Activated CD4-positive, CD25-positive, alpha-beta regulatory T cell treated with anti-CD3 and anti-CD28 coated beads, Interleukin-2, amount 50 U/mL, for 72 hours (primary cell): ENCODE measurements at places on chromosomes 2 and 18.

GRCh38 chr18:74063023-74063422 lies 84.6 kb downstream of the FBXO15 start:
- no peak for DNase-seq

DNA sequence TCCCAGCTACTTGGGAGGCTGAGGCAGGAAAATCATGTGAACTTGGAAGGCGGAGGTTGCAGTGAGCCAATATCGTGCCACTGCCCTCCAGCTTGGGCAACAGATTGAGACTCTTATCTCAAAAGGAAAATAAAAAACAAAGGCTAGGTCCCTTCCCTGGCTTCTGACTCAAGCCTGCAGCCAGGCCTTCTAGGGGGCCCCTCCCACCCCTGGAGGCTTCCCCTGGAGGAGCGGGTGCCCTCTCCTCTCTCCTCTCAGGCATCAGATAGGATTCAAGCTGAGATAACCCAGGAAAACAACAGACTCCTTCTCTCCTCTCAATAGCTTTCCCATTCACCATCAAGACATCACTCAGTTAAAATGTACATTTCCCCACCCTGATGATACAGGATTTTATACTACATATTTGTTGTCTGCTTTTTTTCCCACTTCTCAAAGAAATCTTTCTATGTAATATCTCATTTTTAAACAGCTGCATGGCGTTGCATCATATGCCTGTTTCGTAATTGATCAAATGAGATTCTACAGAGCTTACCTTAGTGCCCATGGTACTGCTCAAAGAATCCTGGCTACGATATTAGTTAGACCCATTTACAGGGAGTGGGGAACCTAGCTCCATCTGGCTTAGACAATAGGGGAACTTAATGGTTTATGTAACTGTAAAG lies 20.6 kb upstream of the C2orf72 start:
- no peak for DNase-seq

DNA sequence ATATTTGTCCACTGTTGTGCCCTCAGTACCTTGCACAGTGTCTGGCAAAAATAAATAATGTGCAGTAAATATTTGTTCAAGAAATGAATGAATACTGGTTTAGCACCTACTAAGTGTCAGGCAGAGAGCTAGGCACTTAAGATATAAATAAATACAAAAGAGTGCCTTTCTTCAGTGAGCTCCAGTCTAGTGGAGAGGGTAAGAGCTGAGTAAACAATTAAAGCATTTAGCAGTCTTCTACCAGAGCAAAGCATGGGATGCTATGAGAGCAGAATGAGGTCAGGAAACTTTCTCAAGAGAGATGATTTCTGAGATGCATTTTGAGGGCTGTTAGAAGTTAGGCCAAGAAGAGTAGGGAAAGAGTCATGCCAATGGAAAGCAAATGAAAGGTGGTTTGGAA lies 314.7 kb downstream of the DSC3 start:
- no peak for DNase-seq

- no peak for DNase-seq
Measured at GRCh38 chr2:48715042-48715899, 40.3 kb downstream of the LHCGR start.

GRCh38 chr18:31557446-31557845 lies 34.2 kb upstream of the TTR start:
- no peak for DNase-seq

- no peak for DNase-seq
Measured at GRCh38 chr2:219634171-219634940, 6.9 kb downstream of the SLC4A3 start.

GRCh38 chr2:144931960-144932359 lies 412.0 kb upstream of the ZEB2 start:
- no peak for DNase-seq

- no peak for DNase-seq
Measured at GRCh38 chr2:105394951-105395611, 3.8 kb downstream of the FHL2 start.

- no peak for DNase-seq
Measured at GRCh38 chr18:79634186-79634585, 45.4 kb upstream of the CTDP1 start.

DNA sequence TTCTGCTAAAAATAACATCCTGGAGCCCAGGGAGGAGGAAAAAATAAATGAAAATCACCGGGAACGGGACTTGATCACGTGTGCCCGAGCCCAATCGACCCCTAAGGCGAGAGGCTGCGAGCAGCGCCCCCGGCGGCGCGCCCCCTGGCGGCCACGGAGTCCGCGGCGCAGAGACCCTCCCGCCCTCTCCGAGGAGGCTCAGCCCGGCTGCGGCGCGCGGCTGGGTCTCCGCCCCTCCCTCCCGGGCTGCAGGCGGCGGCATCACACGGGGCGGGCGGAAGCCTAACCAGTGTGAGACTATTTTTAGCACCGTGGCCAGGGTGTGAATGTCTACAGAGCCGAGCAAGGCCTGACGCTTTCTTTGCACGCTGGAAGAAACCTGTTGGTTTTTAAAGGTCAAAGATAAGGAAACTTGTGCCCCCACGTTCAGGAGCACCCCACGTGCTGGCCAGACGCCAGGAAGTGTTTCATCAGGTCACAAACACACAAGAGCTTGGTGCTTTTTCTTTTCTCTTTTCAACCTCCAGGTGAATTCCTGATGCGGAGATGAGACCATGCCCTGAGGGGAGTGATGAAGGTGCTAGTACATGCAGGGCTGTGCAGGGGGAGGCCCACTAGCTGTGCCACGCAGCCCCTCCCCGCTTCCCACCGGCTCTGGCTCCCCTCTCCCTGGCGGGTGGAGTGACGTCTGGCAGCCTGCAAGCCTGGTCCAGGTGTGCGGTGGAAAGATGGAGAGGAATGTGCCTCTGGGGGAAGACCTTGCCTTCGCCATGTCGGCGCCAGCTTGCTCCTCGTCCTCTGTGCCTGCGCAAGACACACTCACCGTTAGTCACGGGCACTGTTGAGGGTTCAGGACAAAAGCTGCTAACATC lies 35.3 kb upstream of the DNMT3A start:
- DNase-seq, result peak; percentile 94

GRCh38 chr2:56030062-56030461 lies 106.5 kb upstream of the EFEMP1 start:
- DNase-seq, result no peak

- no peak for DNase-seq
Measured at GRCh38 chr2:113057117-113057516, 1.9 kb upstream of the IL36RN start.

GRCh38 chr2:3472966-3473365 lies 46.4 kb downstream of the ADI1 start:
- no peak for DNase-seq

DNA sequence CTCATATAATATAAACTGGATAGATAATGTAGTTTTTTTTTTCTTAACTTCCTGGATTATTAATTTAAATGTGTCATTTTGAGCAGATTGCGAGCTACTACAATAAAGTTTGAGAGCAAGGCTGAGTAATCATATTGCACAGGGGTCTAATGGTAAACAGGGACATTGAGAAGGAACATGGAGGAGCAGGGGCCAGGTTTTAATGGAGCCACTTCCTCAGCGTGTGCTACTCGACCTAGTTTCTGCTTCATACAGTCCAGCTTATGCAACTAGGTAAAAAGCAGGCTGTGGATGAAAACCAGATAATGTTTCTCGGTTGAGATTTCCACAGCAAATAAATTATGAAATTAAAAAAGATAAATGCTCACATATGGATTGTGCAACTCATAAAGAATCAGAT lies 1915.7 kb upstream of the CELF4 start:
- no peak for DNase-seq

DNA sequence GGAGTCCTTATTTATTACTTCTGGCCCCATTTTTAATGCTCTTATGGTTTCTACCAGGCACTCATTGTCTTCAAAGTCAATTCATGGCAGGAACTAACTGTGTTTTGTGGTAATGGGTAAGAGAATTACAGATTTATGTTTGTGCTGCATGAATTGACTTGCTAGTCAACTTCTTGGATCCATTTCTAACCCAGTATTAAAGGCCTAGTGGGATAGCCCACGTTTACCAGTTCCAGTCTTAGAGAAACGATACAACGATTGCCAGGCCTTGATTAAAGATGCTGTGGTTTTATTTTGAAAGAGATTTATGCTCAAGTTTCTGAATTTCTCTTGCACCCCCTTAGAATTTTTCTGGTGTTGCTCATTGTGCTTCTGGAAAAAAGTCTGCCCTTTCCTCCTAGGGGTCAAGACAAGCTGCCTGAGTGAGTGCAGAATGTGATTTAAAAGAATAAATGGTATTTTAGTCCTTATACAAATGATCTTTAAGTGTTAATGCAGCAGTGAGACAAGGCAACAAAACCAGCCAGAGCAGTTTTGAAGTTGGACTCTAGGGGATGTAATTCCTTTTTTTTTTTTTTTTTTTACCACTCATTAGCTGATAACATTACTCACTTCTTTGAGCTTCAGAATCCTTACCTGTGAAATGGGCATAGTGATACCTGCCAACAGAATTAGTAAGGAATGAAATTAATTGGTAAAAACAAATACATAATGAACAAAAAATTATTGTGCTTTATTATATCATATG lies 101.5 kb downstream of the ARHGAP15 start:
- no peak for DNase-seq

DNA sequence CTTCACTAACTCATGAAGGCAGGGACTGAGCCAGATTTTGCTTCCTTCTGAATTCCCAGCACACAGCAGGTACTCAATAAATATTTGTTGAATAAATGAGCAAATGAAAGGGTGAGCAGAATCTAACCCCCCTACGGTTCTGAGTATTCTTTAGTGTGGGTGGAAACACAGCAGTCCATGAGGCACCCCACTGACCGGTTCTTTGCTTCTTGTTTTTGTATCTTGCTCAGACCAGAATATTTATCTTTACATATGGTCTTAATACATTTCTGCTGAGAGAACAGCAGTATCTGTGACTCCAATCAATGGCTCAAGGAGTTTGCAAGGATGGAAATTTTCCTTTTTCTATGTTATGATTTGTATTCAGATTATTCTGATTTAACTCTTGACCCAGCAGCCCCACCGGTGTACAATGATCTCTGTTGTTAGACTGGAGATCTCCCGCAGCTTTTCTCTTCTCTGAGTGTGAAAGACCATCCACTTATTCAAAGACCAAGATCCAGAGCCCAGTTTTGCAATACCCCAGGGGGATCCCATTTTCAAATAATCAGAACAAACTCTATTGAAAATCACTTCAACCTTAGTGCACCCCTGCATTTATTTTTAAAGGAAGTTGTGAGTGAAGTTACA lies 506.5 kb upstream of the TNP1 start:
- no peak for DNase-seq

- no peak for DNase-seq
Measured at GRCh38 chr2:172214252-172214651, 111.6 kb upstream of the DLX2 start.

DNA sequence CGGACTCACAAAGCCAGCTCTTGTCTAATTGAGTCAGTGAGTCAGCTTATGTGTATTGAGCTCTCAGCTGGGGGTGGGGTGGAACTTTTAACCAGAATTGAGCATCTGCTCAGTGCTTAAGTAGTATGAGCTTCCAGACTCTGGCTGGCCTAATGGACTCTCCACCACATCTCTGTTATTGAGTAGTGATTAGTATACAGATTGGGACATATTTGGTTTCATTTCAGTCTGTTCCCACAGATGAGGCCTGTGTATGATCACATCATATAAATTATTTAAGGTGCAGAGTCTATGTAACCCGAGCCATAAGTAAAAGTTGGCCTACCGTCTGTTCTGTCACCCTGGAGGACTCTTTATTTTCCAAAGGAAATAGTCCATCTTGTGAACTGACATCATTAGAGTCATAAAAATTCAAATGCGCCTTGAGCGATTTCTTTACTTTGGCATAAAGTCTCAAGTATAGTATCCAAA lies 152.1 kb downstream of the THSD7B start:
- DNase-seq, result no peak

GRCh38 chr2:218275371-218276072 lies 5.2 kb downstream of the PNKD start:
- no peak for DNase-seq

DNA sequence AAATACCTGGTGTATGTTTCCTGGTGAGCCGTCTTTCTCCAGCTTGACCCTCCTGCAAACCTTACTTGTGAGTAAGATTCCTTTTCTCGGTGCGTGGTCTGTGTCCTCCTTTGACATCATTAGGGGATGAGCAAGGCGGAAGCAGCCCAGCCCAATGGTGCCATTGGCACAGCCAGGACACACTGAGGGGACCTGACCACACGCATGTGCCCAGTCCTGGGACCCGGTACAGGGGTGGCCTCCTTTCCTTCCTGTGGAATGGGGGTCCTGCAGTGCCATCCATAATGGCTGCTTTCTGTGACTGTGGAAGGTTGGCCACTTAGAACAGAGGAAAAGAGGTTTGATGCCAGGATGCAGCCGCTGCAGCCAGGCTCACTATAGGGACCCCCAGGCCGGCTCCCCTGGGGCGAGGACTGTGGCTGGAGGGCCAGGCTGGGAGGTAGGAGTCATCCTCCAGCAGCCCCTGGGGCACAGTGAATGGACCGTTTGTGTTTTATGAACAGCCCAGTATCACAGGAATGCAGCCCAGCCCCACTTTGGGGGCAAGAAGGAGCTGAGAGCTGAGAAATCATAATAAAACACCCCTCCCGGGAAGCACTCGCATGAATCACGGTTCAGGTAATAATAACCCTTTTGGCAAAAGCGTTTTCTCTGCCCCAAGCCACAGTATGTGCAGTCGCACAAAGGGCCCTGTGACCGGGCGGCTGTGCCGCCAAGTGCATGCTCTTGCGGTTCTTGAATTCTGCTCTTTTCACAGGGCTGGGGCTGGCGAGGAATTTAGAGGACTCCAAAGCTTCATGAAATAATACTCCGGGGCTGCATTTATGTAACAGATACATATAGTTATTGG lies 73.2 kb downstream of the ASB1 start:
- DNase-seq, result no peak

- DNase-seq, result no peak
Measured at GRCh38 chr2:165007161-165007744, 51.9 kb upstream of the SLC38A11 start.

- no peak for DNase-seq
Measured at GRCh38 chr2:190451561-190452176, 43.5 kb downstream of the MFSD6 start.

GRCh38 chr2:233418761-233419546 lies 64.7 kb downstream of the DGKD start:
- DNase-seq, result no peak
